Bone marrow (tissue), 2 donors: ENCODE measurements at places on chromosomes 4 and X.
A peak's percentile ranks its signal among the peaks of the same experiment; 100 is the strongest.

DNA sequence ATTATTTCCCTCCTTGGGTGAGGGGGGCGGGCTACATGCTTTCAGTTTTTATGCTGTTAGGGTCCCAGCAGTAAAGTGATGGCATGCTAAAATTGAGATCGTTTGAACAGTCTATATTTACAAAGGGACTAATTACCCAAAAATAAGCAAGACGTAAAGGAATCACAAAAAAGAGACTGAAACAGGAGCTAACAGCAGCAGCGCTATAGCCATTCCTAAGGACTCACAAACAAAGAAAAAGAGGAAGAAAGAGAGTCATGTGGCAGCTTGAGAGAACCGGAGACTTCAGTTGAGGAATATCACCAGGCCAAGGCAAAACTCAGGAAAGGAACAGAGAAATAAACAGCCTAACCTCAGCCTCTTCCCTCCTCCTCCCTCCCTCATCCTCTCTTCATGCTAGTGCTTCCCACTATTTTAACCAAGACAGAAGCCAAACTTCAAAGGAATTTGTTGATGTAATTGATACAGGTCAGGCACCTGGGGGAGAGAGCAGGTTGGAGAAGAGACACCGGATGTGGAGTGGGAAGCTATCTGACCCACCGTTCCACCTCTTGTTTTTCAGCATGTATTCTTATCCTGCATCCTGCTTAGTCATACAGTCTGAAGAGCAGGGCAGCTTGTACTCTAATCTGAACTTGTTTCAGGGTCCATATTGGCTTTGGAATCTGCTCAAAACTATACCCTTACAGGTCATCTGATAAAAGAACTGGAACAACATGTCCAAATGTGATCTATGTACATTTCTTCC lies 383.7 kb downstream of the NAF1 start:
- DNase-seq, result no peak

DNA sequence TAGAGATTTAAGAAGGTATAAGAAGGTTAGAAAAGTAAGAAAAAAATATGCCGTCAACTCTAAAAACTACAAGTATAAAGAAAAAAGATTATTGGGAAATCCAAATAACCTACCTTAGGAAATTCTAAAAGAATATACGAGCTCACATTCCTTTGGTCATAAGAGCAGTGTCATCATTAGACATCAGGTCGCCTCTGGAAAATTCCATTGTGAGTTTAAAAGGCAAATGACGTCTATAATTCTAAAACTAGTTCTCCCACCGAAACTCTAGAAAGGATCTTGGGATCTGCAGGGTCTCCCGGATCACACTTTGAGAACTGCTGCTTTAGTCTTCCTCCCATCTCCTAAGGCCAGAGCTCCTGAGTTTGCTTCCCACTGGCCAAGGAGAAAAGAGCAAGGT lies 518 bp upstream of the SAT1 start:
- no peak for DNase-seq

- no peak for DNase-seq
These were observed 935.5 kb downstream of the ADGRL3 start for GRCh38 chr4:62135565-62136156.

- no peak for DNase-seq
These were observed 3.4 kb upstream of the GABRE start for GRCh38 chrX:151977923-151978322.

DNA sequence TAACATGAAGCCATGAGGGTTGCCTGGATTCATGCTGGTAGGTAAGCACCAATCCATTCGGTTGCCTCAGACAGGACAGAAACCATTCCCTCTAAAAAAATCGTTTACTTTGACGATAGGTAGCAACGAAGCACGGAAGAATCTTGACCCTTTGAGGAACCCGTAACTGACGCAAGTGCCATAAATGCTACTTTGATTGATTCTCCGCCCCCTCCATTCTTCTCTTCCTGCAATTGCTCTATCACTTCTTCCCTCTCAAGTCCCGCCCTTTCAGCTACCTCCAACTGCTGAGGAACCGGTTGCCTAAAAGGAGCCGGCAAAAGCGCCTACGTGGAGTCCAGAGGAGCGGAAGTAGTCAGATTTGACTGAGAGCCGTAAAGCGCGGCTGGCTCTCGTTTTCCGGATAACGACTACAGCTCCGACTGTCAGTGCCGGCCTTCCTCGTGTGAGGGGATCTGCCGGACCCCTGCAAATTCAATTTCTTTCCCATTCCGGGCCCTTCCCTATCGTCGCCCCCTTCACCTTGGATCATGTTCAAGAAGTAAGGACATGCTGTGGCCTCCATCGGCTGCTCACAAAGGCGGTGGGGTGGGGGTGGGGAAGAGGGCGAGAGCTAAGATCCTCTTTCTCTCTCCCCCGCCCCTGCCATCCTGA lies at the start of gene MCTS1:
TSS of gene MCTS1 (plus strand) at position 395 of the 654 bp plus-strand sequence. CDS start at position 531, 136 bp downstream.
- DNase-seq, result peak; percentile 80

DNA sequence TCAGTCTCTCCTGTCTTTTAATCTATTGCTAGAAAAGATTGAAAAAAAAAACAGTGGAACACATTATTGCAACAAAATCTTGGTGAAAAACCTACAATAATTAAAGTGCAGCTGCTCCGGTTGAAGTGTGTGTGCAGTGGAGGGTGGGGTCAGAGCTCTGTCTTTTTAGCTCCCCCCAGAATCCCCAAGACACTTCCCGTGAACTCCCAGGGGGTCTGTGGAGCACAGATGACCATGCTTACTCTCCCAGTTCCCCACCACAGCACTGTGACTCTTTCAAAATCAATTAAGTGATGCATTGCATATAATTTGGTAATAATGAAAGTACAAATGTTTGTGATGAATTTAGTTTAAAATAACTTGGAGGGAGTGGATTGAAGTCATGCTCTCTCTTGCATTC lies 15.7 kb upstream of the SLC10A4 start:
- no peak for DNase-seq

- no peak for DNase-seq
These were observed 39.2 kb upstream of the MSMO1 start for GRCh38 chr4:165288226-165288625.

GRCh38 chrX:74924449-74925224 lies 615 bp downstream of the NEXMIF start:
- DNase-seq, result peak; percentile 0

GRCh38 chr4:40521957-40522356 lies 107.7 kb downstream of the RBM47 start:
- DNase-seq, result no peak
